Lower lobe of right lung (tissue), 2 donors: ENCODE measurements at places on chromosomes 16 and 17. TPM values are rescaled to one million over a fixed set of nuclear protein-coding genes. Genes with fewer than 3 reads are reported as not detected.

The KREMEN2 gene
- total RNA-seq: not detected

The P2RX5 gene
- total RNA-seq: 2.5 TPM

The TEX14 gene
- 6.8 TPM for total RNA-seq

- DNase-seq: no peak
Measured at GRCh38 chr17:45925311-45925710, 31.0 kb downstream of the MAPT start.

The KCTD19 gene
- total RNA-seq: 0.74 TPM

The PYDC1 gene
- not detected for total RNA-seq

DNA sequence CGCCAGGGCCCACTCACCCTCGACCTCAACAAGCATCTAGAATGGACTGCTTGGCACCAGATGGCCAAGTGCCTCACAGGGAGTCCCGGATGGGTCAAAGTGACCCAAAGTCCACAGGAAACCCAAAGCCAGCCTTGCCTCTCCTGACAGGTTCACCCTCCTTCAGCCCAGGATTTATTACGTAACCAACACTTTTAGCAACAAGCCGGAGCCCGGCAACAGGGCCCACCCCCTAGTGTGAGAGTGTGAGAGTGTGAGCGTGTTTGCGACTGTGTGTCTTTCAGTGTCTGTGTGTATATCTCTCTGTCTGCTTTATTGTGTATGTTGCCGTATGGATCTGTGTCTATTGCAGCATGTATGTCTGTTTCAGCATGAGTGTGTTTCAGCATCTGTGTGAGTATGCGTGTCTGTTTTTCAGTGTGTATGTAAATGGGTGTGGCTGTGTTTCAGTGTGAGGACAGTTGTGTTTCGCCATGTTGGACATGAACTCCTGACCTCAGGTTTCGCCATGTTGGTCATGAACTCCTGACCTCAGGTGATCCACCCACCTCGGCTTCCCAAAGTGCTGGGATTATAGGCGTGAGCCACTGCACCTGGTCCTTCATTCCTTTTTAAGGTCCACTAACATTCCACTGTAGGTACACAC lies 13.7 kb upstream of the PEMT start:
- peak; percentile 59 for DNase-seq

DNA sequence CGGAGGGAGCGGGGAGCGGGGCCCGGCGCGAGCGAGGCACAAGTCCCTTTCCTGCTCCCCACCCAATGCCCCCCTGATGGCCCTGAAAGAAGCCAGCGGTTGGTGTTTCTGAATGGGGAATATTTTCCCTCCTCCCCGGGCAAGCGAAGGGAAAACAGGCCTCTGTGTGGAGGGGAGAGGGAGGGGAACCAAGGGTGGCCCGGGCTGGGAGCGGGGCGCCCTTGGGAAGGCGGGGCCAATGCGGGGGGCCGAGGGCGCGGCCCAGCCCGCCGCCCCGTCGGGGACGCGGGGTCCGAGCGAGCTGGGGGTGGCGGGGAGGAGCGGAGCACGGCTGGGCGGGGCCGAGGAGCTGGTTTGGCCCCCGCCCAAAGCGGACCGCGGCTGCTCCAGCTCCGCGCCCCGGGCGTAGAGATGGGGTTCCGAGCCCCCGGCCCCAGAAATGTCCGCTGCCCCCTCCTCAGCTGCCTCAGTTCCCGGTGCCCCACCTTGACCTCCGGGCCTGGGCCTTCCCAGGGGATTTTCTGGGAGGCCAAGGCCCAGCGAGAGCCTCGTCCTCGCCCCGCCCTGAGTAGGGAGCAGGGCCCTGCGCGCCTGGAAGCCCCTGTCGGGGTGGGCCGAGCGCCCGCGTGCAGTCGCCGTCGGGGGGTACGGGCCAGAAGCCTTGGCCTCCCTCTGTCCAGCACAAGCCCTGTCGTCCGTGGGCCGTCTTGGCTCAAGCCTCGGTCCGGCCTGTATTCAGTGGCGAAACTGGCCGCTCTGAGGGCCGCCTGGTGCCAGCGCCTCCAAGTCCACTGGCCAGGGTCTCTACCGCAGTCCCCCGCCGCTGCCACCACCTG lies 3.9 kb upstream of the HEXIM1 start:
- peak; percentile 66 for DNase-seq

The HOXB4 gene
- total RNA-seq: 5.8 TPM

The PRR11 gene
- total RNA-seq: 4.1 TPM

- no peak for DNase-seq
Measured at GRCh38 chr17:48058393-48059124, 10.4 kb downstream of the NFE2L1 start.

The ADCY9 gene
- total RNA-seq: 43.2 TPM

The TIMM22 gene
- 9.1 TPM for total RNA-seq

The MRPL58 gene
- total RNA-seq: 22.4 TPM

The IGF2BP1 gene
- total RNA-seq: not detected

- DNase-seq: no peak
Measured at GRCh38 chr16:52756812-52757517, 210.0 kb upstream of the TOX3 start.

The PIK3R6 gene
- 2.5 TPM for total RNA-seq

The OTOP2 gene
- not detected for total RNA-seq

- no peak for DNase-seq
Measured at GRCh38 chr17:27996202-27997043, 46.1 kb upstream of the NLK start.

The CSH2 gene
- not detected for total RNA-seq
